ENCODE measurements at places on chromosomes 16 and 17.
A peak's percentile ranks its signal among the peaks of the same experiment; 100 is the strongest.

GRCh38 chr16:49260956-49261530 is 20.6 kb downstream of the CBLN1 start:
- no peak for DNase-seq

DNA sequence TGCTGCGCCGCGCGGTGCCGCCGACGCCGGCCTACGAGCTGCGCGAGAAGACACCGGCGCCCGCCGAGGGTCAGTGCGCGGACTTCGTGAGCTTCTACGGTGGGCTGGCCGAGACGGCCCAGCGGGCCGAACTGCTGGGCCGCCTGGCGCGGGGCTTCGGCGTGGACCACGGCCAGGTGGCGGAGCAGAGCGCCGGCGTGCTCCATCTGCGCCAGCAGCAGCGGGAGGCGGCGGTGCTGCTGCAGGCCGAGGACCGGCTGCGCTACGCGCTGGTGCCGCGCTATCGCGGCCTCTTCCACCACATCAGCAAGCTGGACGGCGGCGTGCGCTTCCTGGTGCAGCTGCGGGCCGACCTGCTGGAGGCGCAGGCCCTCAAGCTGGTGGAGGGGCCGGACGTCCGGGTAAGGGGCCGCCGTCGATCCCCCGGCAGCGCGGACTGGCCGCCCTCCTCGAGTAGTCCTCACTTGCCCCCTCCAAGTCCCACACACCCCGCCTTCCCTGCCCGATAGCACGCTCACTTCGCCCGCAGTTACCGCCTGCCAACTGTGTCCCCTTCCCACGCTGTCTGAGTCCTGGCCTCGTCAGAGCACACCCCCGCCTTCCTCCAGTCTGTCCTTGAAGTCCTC is 470 bp downstream of the MLYCD start:
- DNase-seq, result peak; percentile 54

DNA sequence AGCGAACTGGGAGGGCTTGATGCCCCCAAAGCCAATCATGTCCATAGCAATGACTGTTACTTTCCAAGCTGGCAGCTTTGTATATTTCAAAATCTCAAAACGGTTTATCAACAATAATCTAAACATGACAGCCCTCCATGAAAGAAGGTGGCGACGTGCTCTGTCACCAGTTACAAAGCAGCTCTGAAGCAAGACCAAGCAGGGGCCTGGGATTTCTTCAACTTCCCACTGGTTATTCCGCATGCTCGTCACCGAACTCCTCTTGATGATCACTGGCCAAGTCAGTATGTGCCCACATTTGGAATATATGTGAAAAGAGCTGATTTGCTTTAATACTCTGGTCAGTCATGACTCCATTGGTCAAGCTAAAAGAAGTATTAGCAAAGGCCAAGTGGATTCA is 175.6 kb downstream of the VPS53 start:
- no peak for DNase-seq

DNA sequence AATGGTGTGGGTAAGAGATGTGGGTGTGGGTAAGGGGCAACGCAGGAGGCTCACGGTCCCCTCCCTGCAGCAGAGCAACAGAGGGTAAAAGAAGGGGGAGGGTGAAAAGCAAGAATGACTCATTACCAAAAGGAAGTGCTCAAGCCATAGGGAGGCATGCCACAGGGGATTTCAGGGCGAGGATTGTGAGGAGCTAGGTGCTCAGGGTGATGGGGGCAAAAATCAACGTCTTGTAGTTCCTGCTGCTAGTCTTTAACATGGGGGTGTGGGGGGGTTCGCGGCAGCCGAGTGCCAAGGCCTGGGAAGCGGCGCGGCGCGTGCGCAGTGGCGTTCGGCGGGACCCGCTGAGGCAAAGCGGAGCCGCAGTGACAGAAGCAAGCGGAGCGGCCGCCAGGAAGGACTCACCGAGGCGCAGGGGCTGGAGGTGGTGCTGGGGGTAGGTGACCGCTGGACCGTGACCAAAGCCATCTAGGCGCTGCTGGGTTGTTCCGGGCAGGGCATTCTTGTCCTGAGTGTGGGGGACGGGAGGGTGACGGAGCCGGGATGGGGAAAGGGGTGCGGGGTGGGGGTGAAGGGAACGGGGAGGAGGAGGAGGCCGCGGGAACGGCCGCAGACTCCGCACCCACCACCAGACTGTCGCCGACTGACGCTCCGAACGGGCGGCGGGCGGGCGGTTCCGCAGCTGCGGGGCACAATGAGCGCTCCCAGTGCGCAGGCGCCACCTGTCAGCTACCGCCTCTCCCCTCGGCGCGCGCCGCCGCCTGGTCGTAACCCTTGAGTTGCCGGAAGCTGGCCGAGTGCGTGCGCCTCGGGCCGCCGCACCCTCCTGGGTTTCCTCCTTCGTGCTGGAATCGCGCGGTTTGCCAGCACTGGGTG is at the start of gene SSH2:
Gene SSH2, minus strand, starts transcription at position 696 of the 876 bp plus-strand sequence. Its CDS starts 228 bp downstream, at position 468.
- DNase-seq, result peak; percentile 83

DNA sequence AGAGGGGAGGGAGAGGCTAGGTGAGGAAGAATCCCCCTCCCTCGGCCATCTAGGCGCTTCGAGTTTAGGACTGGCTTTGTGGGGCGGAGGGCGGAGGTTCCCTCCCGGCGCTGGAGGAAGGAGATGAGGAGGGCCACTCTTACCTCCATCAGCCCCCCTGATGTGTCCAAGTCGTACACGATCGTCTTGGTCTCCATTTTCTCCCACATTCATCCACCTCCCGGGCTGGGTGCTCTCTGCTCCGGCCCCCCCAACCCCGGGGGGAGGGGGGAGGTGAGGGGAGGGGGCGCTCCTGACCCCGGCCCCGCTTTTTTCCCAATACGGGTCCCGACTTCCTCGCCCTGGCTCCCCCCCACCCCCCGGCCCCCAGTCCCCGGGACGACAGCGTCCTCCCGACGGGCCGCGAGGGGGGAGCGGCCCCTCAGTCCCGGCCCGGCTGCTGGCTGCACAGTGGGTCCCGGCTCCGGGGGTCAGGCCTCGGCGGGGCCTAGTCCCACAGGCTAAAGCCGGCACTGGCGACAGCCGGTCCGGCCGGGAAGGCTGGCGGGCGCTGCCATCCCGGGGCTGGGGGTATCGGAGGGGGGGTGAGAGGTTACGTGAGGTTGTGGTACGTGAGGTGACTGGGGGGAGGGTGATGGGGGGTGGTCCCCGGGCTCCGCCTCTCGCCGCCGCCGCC is 428 bp downstream of the PHF12 start:
- DNase-seq, result no peak

DNA sequence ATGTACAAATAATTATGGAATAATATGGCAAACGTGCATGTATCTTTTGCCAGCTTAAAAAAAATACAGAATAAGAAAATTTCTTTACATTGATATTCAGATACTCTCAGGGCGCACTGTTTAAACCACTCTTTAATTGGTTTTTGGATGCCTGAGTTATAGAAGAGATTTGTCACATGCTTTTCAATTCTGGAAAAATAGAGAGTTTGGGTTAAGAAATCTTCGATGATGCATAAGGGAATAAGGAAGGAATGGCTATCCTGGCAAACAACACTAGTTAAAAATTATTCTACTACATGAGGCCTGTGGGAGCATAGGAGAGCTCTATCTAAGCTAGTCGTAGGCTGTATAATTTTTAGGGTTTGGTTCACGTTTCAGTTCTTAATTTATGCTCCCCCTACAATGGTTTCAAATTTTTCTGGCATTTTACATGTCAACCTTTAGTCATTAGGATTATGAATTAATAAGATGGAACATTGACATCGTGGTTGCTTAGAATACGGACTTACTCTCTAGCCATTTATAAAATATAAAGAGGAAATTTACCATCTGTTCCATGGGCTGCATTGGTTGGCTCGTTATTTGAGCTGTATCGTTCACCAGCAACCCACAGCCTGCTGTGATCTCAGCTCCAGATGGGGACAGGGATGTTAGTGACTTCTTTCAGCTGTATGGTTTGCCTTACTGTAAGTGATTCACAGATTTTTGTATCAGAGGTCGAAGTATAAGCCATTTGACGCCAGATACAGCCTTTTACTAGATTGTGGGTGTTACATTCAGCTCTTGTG is 15.9 kb downstream of the NARF start:
- no peak for DNase-seq

DNA sequence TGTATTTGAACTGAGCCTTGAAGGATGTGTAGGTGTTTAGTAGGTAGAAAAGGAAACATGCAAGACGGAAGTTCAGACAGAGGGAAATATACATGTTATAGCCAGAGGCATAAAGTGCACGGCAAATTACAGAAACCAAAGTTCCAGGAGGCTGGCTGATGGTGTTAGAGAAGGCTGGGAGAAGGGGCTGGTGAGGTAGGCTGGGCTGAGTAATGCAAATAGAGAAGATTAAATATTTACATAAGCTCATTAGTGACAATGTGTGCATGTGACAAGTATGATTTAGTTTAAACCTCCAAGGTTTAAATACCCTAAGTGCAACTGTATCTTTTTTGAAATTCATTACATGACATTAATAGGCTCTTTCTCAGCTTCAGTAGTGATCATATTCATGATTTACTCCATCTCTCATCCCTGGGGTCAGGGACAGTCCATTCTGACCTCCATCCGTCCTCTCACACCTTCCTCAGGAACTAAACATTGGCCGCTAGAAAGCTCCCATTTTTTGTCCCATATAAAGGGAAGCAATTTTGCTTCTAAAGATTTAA is 399.8 kb upstream of the SALL1 start:
- no peak for DNase-seq

DNA sequence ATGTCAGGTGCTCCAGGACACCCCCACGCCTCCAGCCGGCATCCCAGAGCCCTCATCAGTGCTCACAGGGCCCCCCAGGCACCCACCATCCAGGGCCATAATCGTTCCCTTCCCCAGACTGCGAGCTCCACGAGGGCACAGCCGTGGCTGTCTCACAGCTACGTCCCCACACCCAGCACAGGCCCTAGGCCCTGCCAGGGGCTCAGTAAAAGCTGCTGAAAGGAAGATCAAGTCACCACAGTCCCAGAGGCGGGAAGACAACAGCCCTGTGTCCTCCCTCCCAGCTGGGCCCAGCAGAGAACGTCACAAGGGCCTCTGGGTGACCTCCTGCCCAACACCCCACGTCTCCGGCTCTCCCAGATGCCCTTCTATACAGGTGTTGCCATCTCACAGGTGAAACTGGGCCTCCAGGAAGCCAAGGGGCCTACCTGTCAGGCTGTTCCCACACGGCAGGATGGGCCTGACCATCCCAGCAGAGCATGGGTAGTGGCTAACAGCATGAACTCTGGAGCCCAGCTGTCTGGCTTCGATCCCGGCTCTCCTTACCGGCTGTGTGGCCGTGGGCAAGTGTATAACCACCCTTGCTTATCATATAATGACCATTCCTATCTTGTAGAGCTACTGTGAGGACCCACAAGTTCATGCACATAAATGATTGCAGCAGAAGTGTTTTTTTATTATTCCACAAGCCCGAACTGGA is 17.9 kb downstream of the ARL2BP start:
- DNase-seq, result no peak

DNA sequence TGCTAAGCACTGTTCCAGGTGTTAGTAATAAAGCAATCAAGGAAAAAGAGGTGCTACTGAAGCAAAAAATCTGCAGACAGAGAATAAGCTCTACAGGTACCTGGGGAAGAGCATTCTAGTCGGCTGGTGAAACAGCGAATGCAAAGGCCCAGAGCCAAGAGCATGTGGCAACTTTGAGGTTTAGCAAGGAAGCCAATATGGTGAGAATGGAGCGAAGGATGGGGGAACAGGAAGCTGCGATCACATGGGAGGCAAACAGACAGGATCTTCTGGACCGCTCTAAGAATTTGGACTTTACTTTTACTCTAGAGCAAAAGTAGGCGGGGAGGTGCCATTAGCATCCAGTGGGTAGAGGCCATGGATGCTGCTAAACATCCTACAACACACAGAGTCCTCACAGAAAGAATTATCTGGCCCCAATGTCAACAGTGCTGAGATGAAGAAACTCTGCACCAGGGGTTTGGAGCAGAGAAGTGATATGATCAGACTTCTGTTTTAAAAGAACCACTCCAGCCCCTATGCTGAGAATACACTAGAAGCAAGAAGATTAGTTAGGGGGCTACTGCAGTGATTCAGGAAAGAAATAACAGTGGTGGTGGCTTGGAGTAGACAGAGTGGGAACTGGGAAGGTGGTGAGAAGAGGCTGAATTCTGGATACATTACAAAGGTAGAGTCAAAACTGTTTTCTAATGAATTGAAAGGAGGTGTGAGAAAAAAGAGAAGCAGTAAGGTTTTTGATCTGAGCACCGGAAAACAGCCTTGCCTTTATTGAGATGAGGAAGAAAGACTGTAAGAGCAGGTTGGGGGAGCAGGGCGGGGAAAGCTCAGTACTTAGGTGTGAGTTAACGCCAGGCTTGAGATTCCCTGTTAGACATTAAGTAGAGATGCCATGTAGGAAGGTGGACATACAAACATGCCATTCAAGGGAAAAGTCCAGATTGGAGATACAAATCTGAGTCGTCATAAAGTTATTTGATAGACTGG is 11.0 kb downstream of the EFTUD2 start:
- DNase-seq, result no peak

GRCh38 chr17:21075739-21076085 is 32.9 kb upstream of the USP22 start:
- no peak for DNase-seq

DNA sequence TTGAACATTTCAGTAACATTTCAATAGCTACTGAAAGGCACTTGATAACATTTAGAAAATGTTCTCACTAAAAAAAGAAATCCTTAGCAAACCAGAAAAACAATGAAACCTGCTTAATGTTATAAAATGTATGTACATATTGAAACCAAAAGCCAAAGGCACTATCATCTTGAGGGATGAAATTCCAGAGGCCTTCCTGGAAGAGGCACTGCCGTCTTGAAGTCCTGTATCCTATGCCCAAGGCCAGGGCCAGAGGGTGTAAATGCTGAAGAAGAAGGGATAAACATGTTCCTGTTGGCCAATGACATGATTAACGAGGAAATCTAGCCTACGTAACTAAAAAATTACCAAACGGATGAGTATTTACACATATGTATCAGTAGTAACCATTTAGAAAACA is 57.0 kb upstream of the DNAH17 start:
- no peak for DNase-seq

- no peak for DNase-seq
These were observed 30.0 kb downstream of the CRAMP1 start for GRCh38 chr16:1642148-1642547.

- DNase-seq, result no peak
These were observed 731 bp upstream of the MKS1 start for GRCh38 chr17:58219789-58220183.
